ENCODE measurements at places on chromosomes 3 and 15. TPM values are rescaled to one million over a fixed set of nuclear protein-coding genes. Genes with fewer than 3 reads are reported as not detected.

The FMN1 gene
- polyA plus RNA-seq = 0.02 TPM

The CISH gene
- 92.1 TPM for polyA plus RNA-seq

GRCh38 chr3:157384031-157384430 is 52.6 kb upstream of the PTX3 start:
- no peak for DNase-seq
- H3K27ac ChIP-seq = no peak overlapping the region
- H3K4me1 ChIP-seq = no peaks in the 10 kb centered on the region
- H3K36me3 ChIP-seq = no peaks in the 10 kb centered on the region
- H3K4me3 ChIP-seq = no peak overlapping the region
- no peaks in the 10 kb centered on the region for H3K27me3 ChIP-seq

DNA sequence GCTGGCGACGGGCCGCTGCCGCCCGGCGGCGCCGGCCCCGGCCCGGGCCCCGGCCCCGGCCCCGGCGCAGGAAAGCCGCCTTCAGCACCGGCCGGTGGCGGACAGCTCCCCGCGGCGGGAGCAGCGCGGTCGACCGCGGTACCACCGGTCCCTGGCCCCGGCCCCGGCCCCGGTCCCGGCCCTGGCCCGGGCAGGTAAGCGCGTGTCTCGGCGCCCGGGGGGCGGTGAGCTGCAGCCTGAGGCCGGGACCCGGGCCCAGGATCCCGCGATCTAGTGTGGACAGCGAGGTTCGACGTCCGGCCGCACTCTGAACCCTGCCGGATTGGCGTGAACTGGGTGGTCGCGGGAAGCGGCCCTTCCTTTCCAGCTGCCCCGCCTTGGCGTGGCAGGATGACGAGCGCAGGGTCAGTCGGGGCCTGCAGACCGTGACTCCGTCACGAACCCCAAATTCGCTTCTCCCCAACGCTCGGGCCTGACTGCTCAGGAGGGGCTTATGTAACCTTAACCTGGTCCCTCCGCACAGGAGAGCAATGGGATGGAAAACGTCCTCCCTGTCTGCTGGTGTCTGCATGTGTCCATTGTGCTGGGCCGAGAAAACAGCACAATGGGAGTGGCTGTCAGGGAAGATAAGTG is 472 bp downstream of the BSN start:
- no peaks in the 10 kb centered on the region for H3K36me3 ChIP-seq
- no peak overlapping the region for H3K27ac ChIP-seq
- H3K27me3 ChIP-seq = peaks cover 11% of the 10 kb centered on the region
- H3K4me1 ChIP-seq = peaks cover 26% of the 10 kb centered on the region
- H3K4me3 ChIP-seq = no peak overlapping the region

GRCh38 chr15:49328941-49329340 is 94.1 kb upstream of the FGF7 start:
- no peak for DNase-seq
- H3K27me3 ChIP-seq = no peaks in the 10 kb centered on the region
- H3K36me3 ChIP-seq = no peaks in the 10 kb centered on the region
- no peaks in the 10 kb centered on the region for H3K4me1 ChIP-seq
- no peak overlapping the region for H3K4me3 ChIP-seq

DNA sequence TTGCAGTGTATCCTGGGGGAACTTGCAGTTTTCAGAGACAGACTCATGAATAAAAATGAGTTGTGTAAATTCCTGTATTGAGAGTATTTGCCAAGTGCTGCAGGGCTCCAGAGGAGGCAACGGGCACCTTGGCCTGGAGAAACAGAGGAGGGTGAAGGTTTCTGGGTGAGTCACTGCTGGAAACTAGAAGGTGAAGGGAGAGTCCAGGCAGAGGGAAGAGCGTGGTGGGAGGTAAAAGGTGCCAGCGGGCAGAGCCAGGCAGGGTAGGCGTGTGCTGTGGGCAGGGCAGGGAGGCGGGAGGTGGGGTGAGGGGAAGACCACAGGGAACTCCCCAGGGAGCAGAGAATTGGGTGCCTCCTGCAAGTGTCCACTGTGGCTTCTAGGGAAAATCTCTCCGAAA is 120.8 kb downstream of the SLCO3A1 start:
- no peak overlapping the region for H3K4me3 ChIP-seq
- DNase-seq = no peak
- no peaks in the 10 kb centered on the region for H3K4me1 ChIP-seq
- no peaks in the 10 kb centered on the region for H3K27me3 ChIP-seq
- no peaks in the 10 kb centered on the region for H3K36me3 ChIP-seq
- no peak overlapping the region for H3K27ac ChIP-seq

DNA sequence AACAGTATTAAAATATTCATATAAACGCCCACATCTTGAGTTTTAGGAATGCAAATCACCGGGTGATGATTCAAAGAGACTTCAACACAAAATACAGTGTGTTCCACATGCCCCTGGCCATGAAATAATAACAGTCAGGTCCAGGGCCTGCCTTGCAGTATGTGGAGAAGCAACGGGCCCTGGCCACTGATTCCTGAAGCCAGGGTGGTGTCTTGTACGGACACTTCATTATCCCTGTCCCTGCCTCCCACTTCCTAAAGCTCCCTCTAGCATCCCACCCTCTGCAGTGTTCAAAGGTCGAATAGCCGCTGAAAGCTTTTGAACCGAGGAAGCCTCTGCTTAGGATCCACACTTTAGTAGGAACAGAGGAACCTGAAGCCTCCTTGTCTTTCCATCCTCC is 50.4 kb upstream of the PCSK6 start:
- no peaks in the 10 kb centered on the region for H3K27me3 ChIP-seq
- DNase-seq = no peak
- H3K4me3 ChIP-seq = no peak overlapping the region
- no peaks in the 10 kb centered on the region for H3K36me3 ChIP-seq

DNA sequence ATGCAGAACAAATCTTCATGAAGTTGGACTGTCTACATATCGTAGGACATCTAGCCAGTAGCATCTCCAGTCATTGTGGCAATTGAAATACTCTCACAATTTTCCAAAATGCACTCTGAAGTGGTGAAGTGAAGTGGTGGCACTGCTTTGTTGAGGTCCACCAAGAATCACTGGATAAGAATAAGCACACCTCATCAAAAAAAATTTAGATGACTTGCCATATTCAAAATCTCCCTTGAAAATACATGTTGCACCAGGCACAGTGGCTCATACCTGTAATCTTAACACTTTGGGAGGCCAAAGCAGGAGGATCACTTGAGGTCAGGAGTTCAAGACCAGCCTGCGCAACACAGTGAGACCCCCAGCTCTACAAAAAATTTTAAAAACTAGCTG is 12.9 kb downstream of the HACD2 start:
- H3K4me3 ChIP-seq = no peak overlapping the region
- DNase-seq = no peak
- no peaks in the 10 kb centered on the region for H3K36me3 ChIP-seq
- no peaks in the 10 kb centered on the region for H3K27me3 ChIP-seq
- no peaks in the 10 kb centered on the region for H3K4me1 ChIP-seq

GRCh38 chr15:74399511-74400312 is 32.3 kb upstream of the CYP11A1 start:
- no peak overlapping the region for H3K4me3 ChIP-seq
- H3K27me3 ChIP-seq = no peaks in the 10 kb centered on the region
- H3K4me1 ChIP-seq = peaks cover 47% of the 10 kb centered on the region
- DNase-seq = peak; percentile 5
